ENCODE measurements at places on chromosomes 7 and 10.
A peak's percentile ranks its signal among the peaks of the same experiment; 100 is the strongest.

GRCh38 chr10:133231946-133232574 lies 2.0 kb downstream of the UTF1 start:
- no peak for DNase-seq

- DNase-seq: peak; percentile 45
Observed at GRCh38 chr7:118372530-118372929, 148.0 kb downstream of the ANKRD7 start.

- DNase-seq: no peak
Observed at GRCh38 chr7:127251465-127252376, 1.0 kb downstream of the GRM8 start.

DNA sequence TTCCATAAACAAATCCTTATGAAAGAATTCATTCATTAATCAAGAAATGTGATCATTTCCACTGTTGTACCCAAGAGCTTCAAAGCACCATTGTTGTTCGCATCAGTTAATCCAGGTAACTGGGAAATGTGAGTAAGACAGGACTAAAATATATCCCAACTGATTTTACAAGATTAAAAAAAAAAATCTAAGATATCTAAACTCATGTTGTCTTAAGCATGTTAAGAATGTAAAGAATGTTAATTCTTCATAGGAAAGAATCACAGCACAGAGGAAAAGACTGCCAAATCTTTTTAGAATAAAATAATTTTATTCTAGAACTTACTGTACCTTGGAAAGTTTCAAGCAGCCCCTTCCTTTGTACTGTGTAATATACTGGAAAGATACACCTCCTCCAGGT lies 16.4 kb downstream of the FZD1 start:
- no peak for DNase-seq

DNA sequence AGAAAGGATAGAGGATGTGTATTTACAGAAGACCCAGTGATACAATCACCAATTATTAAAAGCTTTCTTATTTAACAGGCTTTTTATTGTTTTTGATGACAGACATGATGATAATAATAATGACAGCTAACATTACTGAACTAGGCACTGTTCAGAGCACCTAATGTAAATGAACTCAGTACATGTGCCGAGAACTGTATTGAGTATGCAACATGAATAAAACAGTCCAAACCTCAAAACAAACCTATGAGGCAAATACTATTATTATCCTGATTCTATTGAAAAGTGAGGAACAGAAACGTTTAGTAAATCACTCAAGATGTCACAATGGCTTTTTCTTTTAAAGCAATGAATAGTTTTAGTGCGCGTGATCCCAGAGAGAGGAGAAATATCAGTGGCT lies 27.1 kb downstream of the TAS2R16 start:
- no peak for DNase-seq

GRCh38 chr7:117126676-117127075 lies 173.4 kb downstream of the ST7 start:
- no peak for DNase-seq

- no peak for DNase-seq
Observed at GRCh38 chr7:20839987-20840386, 53.3 kb upstream of the SP8 start.

DNA sequence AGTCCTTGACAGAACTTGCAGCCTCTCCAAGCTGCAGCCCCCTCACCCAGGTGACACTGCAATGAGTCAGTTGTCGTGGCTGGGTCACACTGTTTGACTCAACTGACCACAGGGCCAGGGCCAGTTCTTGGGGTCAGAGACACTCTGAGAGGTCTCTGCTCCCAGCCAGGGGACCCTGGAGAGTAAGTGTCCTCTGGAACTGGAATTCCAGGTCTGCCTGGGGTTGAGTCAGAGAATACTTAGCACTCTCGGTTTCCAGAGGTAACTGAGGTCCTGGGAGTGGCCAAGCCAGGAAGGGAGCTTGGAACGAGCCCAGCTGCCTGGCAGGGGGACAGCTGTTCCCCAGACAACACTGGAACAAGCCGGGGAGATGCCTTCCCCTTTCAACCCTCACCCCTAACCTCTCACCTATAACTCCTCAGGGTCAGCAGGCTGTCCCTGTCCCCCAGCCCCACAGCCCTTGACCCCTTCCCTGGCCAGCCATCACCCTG lies 2.2 kb upstream of the MYL10 start:
- no peak for DNase-seq

- DNase-seq: no peak
Observed at GRCh38 chr7:51847461-51848134, 531.0 kb upstream of the COBL start.

GRCh38 chr7:106583100-106583499 lies 77.9 kb downstream of the CCDC71L start:
- no peak for DNase-seq

- DNase-seq: no peak
Observed at GRCh38 chr10:83536426-83536825, 602.9 kb upstream of the GHITM start.

DNA sequence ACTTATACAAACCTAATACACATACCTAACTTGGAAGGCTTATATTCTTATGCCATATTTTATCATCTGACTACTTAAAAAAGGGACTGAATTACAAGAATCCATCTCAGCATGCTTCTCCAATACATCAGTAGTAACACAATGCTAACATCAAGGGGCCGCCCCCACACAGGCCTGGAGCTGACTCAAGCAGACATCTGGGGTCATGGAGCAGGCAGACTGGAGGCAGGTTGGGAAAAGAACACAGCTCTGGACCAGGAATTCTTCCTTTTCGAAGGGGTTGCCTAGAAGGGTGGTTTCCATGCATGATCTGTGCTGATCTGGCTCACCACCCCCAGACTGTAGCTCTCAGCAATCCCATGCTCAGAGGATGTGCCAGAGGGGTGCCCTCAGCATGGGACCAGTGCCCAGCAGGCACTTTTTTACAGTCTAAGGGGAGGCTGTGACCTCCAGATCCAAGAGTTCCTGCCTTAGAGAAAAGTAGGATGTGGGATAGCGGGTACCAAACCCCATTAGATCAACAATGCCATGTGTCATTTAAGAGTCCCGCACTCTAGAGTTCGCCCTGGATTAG lies 26.1 kb upstream of the DUSP5 start:
- no peak for DNase-seq

DNA sequence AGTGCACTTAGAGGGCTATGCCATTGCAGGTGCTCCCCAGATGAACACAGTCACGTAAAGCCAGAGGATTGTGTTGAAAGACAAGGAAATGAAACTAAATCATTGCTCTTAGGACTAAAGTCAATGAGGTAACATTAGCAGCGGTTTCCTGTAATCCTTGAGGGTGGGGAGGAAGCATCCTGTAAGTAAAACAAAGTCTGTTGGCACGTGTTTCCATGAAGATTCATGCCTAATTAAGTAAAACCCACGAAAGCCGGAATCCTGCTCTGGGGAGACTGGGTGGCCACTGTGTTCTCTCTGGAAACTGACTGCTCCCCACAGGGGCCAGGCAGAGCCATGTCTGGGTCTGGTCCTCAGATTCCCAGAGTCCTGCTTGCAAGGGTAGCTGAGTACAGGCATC lies 18.3 kb downstream of the STEAP1B start:
- peak; percentile 33 for DNase-seq

GRCh38 chr10:69042417-69042816 lies 45.5 kb upstream of the SRGN start:
- no peak for DNase-seq

DNA sequence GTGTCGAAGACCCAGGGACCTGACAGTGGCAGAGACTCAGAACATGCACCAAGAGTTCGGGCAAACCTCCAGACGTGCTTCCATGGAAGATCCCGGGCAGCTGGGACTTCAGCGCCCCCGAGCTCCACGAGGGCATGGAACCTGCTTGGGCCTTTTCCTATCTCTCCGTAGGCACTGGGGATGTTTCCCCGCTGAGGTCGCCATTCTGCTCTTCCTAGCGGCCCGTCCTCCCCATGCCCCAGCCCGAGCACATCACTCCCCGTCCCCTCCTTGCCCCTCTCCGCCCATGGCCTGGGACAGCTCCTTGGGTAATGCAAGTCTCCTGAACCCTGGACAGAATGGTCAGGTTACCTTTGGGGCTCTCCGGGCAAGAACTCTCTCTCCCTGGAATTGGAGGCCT lies 32.3 kb upstream of the SHH start:
- DNase-seq: no peak

DNA sequence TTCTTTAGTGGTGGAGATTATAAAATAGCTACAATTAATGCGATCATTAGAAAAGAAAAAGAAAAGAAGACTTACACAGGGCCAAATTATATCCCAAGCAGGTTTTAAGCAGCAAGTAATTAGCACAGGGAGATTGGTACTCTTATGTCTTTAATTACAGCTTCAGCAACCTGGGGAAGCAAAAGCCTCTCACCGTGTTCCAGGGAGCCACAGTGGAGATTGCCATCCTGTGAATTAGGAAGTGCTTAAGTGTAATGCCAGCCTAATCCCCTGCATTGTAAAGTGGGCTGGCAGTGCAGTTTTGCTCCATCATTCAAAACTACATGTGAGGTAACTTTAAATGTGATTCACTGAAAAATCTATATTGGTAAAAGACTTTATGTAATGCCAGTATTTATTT lies 533.5 kb upstream of the COBL start:
- DNase-seq: no peak

DNA sequence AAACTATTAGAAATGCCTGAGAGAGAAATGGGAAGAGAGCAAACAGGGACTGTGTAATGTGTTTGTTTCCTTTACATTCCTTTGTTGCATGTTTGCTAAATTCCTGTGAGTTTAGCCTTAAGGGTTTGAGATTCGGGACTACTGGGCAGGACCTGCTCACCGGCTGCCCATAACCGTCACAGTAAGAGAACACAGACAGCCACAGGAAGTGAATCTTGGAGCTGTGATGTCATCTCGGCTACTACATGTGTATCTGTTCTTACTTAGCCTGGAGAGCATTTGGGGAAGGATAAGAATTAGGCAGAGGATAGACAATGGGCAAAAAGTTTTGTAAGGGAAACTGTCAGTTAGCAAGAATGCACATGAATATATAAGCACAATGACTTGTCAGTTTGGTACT lies 485.1 kb upstream of the KLF6 start:
- no peak for DNase-seq

GRCh38 chr7:46720761-46721160 lies 799.7 kb upstream of the IGFBP3 start:
- no peak for DNase-seq

GRCh38 chr10:1402016-1402770 lies 335.1 kb downstream of the ADARB2 start:
- no peak for DNase-seq

GRCh38 chr10:69125554-69125953 lies 1.6 kb downstream of the VPS26A start:
- no peak for DNase-seq

GRCh38 chr7:99001482-99002147 lies 123.3 kb downstream of the TRRAP start:
- no peak for DNase-seq

DNA sequence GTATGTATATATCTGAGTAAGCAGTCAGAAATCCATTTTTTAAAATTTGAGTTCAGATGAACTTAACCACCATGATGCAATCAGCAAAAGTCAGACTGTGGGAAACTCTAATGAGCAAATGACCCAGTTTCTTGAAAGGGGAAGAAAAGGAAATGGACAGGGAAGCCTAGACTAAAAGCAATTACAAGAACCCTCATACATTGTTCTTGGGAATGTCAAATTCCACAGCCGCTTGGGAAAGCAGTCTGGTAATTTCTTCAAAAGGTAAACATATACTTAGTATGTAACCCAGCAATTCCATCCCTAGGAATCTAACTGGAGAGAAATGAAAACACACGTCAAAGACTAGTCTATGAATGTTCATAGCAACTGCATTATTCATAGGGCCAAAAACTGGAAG lies 16.4 kb upstream of the FOXK1 start:
- no peak for DNase-seq

- DNase-seq: no peak
Observed at GRCh38 chr10:119352042-119352441, 144.7 kb downstream of the GRK5 start.

DNA sequence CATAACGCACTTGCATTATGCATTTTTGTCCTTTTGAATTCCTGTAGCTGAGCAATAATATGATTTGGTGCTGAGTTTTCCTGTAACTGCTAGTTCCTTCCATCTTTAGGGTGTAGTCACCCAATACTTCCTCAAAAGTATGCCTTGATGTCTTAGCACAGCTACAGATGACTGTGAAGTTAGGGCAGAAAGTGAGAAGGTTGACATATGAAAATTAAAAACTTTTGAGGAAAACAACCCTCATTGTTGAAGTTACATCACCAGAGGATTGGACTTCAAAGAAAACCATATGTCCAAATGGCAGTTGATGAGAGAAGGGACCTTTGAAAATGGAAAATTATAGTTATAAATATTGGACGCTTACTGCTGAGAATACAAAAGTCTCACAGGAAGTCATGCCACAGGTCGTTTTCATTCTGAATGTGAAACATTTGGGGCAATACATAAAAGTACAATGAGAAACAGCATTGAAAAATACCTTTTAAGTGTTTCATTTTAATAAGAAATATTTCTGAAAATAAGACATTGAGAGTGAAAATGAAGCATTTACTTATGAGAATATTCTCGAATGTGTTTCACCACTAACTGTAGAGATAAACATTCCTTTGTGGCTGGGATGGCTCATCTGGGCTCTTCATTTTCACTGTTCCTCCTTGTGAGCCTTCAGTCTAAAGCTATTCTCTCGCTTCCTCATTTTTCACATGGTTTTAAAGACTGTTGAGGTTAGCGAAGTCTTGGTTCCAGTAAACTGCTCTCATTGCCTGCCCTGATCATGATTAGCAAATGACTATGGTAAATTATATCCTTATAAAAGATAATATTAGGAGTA lies 61.4 kb upstream of the NME8 start:
- DNase-seq: no peak

GRCh38 chr7:30596014-30596641 lies 1.4 kb downstream of the GARS1 start:
- DNase-seq: peak; percentile 26

GRCh38 chr7:18547509-18548187 lies 52.1 kb downstream of the HDAC9 start:
- no peak for DNase-seq

- DNase-seq: no peak
Observed at GRCh38 chr7:29442146-29442545, 121.5 kb upstream of the PRR15 start.

DNA sequence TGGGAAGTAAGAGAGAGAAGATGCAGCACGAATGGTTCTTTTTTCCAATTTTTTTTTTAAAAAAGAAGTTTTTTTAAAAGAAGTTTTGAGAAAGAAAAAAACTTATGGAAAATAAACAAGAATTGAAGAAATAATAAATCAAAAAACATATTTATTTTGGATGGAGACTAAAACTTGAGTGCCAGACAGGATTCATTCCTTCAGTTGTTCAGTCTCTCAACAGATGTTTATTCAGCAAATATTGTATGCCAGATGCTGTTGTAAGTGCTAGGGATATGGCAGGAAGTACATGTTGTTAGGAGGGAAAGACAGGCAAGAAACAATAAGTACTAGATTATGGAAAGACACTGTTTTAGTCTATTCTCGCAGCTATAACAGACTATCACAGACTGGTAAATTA lies 750.7 kb upstream of the PHF14 start:
- no peak for DNase-seq

- no peak for DNase-seq
Observed at GRCh38 chr10:75079436-75080083, 31.9 kb upstream of the SAMD8 start.

GRCh38 chr7:107579554-107579884 lies 527 bp upstream of the BCAP29 start:
- no peak for DNase-seq

Measured in small intestine (tissue), 16 donors.